RPMI7951 (cell line): ENCODE measurements at places on chromosomes 13 and 19. TPM values are rescaled to one million over a fixed set of nuclear protein-coding genes. Genes with fewer than 3 reads are reported as not detected.

PRR12 gene
- 1.1 and 2.3 TPM in 2 replicates for total RNA-seq

RFPL4AL1 gene
- 0.20 TPM in 1 of 2 replicates, not detected in the other for total RNA-seq

PTGER1 gene
- 0.60 TPM in 1 of 2 replicates, not detected in the other for total RNA-seq

ZNF442 gene
- 1.6 and 2.1 TPM in 2 replicates for total RNA-seq

ZNF208 gene
- total RNA-seq, result 0.48 and 0.98 TPM in 2 replicates

ICAM4 gene
- 0.24 and 0.39 TPM in 2 replicates for total RNA-seq

HIF3A gene
- under 0.01 TPM in 1 of 2 replicates, not detected in the other for total RNA-seq

ZNF560 gene
- total RNA-seq, result 3.1 and 4.2 TPM in 2 replicates

PSG2 gene
- not detected in 2 replicates for total RNA-seq

SPRY2 gene
- 31.8 and 42.2 TPM in 2 replicates for total RNA-seq

RFX1 gene
- 1.7 and 2.1 TPM in 2 replicates for total RNA-seq

SCN1B gene
- 4.9 and 8.4 TPM in 2 replicates for total RNA-seq

MCF2L gene
- 4.8 and 7.2 TPM in 2 replicates for total RNA-seq

PSG11 gene
- 0.29 TPM in 1 of 2 replicates, not detected in the other for total RNA-seq

ETV2 gene
- total RNA-seq, result 0.39 and 1.1 TPM in 2 replicates

DNAAF3 gene
- total RNA-seq, result 1.4 and 1.6 TPM in 2 replicates

WBP4 gene
- 9.5 and 11.5 TPM in 2 replicates for total RNA-seq

CEACAM1 gene
- total RNA-seq, result 0.12 and 0.20 TPM in 2 replicates

ZNF575 gene
- 0.20 TPM in 1 of 2 replicates, not detected in the other for total RNA-seq

C19orf44 gene
- total RNA-seq, result 4.5 and 10.0 TPM in 2 replicates

PCDH20 gene
- total RNA-seq, result not detected in 2 replicates

CELF5 gene
- total RNA-seq, result not detected in 2 replicates

SHISA7 gene
- total RNA-seq, result 0.12 TPM in 1 of 2 replicates, not detected in the other

FUT1 gene
- 0.60 and 0.78 TPM in 2 replicates for total RNA-seq

ZNF460 gene
- total RNA-seq, result 24.6 and 27.5 TPM in 2 replicates

RELB gene
- total RNA-seq, result 7.2 and 9.9 TPM in 2 replicates

SERPINE3 gene
- not detected in 2 replicates for total RNA-seq

ZNF559 gene
- 14.4 and 21.4 TPM in 2 replicates for total RNA-seq

SPPL2B gene
- 12.1 and 15.1 TPM in 2 replicates for total RNA-seq

NALCN gene
- total RNA-seq, result 2.9 and 3.2 TPM in 2 replicates

CRX gene
- total RNA-seq, result not detected in 2 replicates

TPTE2 gene
- not detected in 2 replicates for total RNA-seq

DIS3 gene
- 27.0 and 32.0 TPM in 2 replicates for total RNA-seq

FFAR2 gene
- not detected in 2 replicates for total RNA-seq

ZNF578 gene
- 0.78 and 1.6 TPM in 2 replicates for total RNA-seq
